ENCODE measurements at places on chromosomes 1 and 21.
A peak's percentile ranks its signal among the peaks of the same experiment; 100 is the strongest.

- no peak for DNase-seq
Observed at GRCh38 chr1:3864884-3865283, 7.6 kb downstream of the DFFB start.

DNA sequence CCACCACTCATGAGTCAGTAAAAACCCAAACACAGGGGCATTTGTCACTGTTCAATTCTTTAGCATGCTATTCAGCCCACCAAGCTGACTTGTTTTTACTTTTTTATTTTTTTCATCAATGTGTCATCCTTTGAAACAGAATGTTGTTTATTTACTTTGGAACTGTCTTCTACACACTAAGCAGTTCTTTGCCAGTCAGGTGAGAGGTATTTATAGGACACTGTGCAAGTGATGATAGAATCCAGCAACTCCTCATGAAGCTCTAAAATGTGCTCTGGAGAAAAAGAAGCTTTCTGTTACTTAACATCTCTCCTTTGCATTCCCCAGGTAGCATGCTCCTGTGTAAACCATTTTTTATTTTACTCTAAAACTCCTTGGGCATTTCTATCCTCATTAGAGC lies 582.0 kb upstream of the TMPRSS15 start:
- DNase-seq: no peak

GRCh38 chr1:20660847-20661206 lies 342 bp downstream of the DDOST start:
- DNase-seq: peak; percentile 28

GRCh38 chr21:37224861-37225839 lies 42.0 kb downstream of the VPS26C start:
- DNase-seq: no peak

- no peak for DNase-seq
Observed at GRCh38 chr21:40299451-40299850, 432.2 kb downstream of the PCP4 start.

DNA sequence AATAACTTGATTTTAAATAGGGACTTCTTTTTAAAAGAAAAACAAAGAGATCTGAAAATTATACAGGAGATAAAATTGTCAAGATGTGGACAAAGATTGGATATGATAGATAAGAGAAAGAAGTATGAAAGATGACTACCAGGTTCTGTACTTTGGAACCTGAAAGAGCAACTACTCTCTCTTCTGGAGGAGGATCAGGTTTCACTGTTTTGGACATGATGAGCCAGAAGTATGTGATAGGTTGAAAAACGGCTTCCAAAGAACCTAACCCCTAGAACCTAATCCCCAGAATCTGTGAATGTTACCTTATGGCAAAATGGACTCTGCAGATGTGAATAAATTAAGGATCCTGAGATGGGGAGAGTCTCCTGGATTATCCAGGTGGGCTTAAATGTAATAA lies 26.2 kb downstream of the RSBN1 start:
- no peak for DNase-seq

- DNase-seq: no peak
Observed at GRCh38 chr1:203930342-203930741, 68.9 kb downstream of the SNRPE start.

DNA sequence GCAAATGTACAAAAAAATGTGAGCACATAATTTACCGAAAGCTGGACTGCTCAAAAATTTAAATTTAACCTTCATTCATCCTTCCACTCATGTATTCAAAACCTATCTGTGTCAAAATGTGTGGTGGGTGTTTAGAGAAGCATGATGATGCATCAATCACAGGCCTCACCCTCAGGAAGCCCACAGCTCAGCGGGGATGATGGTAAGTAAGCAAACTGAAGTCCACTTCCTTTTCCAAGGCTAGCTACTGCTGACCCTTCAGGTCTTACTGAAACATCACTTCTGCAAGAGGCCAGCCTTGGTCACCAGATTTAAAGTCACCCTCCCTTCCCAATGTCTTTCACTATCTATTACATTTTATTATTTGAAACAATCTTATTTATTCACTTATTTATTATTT lies 254.5 kb downstream of the DNM3 start:
- no peak for DNase-seq

- DNase-seq: no peak
Observed at GRCh38 chr1:18511874-18512150, 31.1 kb downstream of the KLHDC7A start.

- no peak for DNase-seq
Observed at GRCh38 chr1:68454534-68454933, 4.8 kb upstream of the RPE65 start.

GRCh38 chr1:226111098-226111882 lies 48.8 kb downstream of the H3-3A start:
- DNase-seq: peak; percentile 35

DNA sequence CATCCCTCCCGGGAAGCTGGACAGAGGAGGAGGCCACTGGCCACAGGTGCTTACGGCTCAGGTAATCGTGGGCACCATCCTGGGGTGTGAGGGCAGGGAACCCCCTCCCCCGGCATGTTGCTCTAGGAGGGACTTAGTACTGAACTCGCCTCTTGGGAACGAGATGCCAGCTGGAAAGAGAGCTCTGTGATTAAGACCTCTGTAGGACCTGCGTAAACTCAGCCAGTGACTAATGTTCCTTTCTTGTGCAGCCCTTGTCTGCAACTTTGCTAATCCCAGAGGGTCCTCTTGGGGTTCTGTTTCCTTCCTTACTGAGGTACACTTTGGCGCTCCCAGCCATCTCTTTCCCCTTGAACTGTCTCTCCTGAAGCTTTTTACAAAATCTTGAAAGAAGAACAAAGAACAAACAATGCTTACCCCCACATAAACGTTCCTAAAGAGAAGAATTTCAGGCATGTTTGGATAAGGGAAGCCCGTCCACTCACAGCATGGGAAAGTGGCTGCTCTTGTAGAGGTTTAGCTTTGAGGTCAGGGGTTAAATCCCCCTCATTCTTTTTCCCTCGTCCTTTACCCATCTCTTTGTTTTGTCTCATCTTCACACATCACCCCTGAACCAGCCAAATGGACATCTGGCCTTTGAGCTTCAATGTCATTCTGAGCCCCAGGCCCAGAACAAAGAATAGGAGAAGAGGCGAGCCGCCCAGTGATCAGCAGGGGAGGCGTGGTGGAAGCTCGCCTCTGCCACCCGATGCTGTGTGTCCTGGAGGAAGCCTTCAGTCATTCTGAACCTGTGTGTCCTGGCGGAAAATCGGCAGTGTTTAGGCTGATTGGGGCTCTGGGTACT lies 37.4 kb downstream of the CITED4 start:
- peak; percentile 68 for DNase-seq

DNA sequence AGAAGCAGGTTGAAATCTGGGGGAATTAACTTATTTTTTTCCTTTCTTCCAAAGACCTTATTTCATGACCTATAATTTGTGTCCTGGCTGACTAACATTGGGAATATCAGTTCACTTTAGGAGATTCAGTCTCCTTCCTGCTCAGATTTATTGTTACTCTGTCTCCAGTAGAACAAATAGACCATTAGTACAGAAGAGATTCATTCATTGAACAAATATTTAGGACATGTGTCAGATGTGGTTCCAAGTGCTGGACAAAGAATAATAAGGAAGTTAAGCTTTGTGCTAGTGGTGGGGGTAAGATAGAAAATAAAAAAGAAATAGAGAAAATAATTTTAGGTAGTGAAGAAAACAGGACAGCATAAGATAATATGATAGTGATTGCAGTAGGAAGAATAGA lies 20.3 kb downstream of the ZMYM4 start:
- no peak for DNase-seq

DNA sequence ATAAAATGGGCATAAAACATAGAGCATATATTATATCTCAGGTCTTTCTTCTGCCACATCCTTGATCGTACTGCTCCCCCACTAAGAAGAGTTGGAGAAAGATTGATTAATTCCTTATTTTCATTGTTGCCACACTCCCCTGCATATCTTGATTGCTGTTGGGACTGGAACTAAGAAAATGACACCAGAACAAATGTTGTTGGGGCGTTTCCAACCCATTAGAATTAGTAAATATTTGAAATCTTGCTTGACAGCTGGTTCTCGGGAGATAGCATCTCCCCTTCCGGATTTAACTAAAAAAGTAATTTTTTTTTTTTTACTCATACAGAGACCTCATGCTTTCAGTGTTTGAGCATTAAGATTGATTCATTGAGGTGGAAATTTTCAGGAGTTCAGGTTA lies 493.0 kb upstream of the PLXNA2 start:
- no peak for DNase-seq

DNA sequence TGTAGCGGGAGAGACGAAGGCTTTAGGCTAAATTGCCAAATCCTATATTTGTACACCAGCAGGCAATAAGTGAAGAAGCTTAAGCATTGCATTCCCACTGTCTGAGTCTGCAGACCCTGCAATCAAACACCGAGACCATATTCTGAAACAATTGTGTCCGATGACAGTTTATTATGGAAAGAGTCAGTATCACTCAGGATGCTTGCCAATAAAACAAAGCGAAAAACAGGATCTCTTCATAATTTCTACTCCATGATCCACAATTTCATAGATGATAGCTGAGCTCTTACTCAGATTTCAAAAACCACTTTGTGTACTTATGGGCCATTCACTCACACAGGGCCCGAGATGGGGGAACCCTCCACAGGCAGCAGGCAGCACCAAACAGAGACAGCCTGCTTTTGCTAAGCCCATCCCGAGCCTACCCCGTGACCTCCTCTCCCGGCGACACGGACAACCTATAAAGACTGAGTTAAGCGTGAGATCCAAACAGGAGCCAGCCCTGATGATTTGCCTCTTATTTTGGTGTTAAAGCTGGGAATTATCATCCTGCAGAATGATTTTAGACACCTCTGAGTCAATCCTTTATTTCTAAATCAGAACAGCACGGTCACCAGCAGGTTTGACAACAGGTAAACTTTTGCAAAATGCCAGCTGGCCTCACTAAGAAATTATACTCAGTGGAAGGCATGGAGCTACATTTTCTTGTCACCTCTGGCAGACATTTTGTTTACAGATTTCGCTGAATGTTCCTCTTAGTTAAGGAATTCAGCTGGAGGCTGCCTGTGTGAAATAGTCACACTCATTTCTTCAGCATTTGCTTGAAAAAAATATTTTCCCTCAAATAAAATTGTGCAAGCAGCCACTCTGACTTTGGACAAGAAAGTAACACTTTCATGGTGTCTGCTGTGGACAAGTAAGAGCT lies 212.4 kb downstream of the GPATCH2 start:
- DNase-seq: peak; percentile 27

- DNase-seq: no peak
Observed at GRCh38 chr1:2876846-2877245, 75.4 kb upstream of the TTC34 start.

DNA sequence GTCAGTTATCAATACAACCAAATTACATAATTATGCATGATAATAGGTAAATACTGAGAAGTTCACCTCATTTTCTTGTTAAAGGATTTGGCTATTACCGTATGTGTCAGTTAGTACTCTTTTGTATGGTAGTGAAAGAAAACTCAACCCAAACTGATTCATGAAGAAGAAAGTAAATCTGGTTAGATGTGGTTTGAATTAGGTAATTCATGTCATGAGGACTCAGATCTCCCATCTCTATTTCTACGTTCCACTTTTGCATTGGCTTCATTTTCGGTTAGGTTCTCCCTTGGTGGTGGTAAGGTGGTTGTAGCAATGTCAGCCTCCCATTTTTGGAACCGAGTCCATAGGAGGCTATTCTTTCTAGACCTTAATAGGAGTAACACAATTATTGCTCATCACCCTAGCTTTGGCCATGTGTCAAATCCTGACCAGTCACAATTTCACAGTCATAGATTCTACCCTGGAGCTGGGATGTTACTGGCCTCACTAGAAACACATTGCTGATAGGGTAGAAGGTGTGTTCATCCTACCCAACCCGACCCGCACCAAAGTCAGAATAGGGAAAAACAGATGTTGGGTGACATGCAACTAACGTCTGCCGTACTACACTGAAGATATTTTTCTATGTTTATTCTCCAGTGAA lies 97.6 kb downstream of the OSBPL9 start:
- DNase-seq: no peak

DNA sequence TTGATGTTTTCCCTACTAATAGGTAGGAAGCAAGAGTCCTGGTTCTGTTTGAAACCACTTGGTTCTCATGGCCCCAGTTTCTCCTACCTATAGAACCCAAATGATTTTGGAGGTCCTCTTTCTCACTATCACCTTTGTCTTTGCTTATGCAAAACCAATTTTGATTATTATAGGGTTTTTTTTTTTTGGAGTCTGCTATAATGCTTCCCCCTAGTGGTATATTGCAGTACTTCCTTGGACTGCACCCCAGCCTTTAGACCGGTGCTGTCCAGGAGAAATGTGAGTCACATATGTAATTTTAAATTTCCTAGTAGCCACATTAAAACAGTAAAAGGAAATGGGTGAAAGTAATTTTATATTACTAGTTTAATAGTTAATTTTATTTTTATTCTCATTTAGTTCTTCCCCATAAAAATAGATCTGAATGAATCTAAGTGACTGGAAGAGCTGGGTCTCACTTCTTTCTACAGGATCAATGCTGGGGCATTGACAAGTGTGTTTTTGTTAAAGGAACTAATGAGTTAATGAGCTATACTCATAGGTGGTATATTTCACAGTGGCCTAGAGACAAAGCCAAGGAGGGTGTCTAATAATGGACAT lies 10.6 kb downstream of the FCMR start:
- peak; percentile 80 for DNase-seq

DNA sequence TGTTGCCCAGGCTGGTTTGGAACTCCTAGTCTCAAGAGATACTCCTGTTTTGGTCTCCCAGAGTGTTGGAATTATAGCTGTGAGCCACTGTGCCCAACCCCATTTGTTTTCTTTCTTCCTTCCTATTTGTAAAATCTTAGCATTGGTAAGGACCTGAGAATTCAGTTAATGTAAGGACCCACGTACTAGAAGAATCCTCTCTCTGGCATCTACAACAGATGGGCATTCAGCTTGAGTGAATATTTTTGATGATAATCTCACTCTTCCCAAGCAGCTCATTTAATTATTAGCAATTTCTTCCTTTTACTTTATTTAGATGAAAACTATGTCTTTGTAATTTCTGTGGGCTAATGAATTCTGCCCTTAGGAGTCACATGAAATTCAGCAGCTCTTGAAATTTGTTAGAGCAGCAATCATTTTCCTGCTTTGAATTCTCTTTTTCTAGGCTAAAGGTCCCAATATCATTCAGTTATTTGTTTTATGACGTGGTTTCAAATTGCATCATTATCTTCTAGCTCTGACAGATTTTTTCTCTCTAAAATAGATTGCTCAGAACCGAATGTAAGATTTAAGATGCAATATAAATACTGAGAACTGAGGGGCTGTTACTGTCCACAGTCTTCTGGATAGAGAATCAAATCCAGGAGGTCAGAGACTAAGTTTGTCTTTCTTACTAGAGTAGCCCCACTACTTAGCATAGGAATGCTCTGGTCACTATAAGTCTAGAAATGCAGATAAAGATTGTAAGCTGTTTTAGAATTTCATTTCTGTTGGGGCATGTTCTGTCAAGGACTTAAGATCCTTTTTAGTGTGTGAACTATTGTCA lies 59.4 kb downstream of the EPB41 start:
- no peak for DNase-seq

- no peak for DNase-seq
Observed at GRCh38 chr1:165647970-165648369, 16.9 kb downstream of the MGST3 start.

- no peak for DNase-seq
Observed at GRCh38 chr1:7120863-7121621, 335.8 kb downstream of the CAMTA1 start.
